ENCODE measurements at places on chromosomes 2 and 18.

DNA sequence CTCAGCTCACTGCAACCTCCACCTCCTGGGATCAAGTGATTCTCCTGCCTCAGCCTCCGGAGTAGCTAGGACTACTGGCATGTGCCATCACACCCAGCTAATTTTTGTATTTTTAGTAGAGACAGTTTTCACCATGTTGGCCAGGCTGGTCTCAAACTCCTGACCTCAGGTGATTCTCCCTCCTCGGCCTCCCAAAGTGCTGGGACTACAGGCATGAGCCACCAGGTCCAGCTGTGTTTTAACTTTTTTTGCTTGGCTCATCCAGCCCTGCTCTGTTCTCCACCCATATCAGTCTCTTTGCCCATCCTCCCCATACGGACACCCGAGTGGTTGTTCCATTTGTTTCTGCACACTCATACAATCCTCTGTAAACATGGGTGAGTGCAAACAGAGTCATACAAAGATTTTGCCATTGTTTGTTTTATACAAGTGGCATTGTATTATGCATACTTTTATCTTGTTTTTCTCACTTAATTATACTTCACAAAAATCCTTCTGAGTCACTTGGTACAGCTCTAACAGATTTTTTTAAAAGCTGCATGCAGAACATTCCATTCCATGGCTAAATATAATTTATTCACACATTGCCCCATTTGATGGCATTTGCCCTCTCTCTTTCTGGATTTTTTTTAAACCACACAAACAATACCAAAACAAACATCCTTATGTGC, 5.3 kb downstream of the APOB start:
- DNase-seq, result peak; percentile 71

DNA sequence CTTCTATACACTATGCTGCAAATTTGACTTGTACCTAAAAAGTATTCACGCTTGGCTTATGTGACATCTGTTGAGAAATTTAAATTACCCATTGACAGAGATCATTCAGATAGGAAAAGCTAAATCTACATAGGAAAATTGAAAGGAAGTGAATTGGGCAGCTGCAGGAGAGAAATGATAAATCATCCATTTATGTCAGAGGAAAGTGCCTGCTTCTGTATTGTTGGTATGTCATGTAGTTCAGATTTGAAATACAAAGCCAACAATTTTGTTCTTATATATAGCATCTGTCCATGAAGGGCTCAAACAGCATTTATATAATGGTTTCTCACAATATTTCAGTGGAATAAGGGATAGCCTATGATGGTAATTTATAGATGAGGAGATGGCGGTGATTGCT, 17.6 kb downstream of the LINC00305 start:
- no peak for DNase-seq

DNA sequence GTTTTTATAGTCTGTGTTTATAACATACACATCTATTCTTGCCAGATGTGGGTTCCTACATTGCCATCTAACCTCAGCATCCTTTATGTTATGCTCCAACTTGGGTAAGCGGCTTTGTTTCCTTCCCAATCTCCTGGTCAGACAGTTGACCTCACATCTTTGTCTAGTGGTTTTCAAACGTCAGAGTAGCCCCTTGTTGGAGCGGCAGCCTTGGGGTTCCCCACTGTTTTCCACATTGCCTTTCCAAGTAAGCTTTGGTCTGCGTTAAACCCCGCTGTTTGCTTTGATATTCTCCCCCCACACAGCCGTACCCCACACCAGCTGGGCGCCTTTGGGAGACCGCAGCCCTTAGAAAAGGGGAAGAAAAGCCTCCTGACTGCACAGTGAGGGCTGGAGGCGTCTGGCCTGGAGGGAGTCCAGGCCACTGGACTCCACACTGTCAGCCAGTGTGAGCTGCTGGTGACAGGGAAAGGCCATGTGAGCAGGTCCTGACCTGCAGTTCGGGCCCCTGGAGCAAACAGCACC, 83.3 kb downstream of the MALT1 start:
- no peak for DNase-seq

DNA sequence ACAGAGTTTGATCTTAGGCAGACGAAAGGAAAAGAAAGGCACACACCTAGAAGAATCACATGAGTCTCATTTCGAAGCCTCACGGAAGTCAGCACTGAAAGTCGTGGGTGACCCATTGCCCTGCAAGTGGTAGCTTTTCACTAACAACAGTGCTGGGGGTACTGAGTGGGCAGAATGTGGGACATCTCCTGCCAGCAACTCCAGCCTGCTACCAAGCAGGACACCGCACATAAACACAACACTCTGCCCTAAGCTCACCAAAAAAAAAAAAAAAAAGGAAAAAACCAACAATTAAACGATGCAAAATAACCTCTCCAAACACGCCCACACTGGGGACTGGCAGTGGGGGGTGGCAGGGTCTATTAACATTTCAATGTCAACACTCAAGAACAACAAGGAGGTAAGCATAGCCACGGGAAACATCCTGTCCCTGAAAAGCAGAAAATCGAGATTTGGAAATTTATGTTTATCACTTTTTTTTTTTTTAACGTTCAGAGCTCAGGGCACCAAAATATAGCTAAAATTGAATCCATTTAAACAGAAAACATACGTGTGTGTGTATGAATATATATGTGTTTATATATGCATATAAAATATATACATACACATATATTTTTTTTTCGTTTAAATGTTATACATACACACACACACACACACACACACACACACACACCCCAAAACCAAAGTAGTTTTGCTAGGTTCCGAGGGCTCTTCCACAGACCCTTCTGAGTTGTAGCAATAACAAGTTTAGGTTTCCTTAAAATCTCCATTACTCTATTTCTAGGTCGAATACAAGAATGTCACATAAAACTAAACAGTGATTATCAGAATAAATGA, 2.2 kb downstream of the INO80D start:
- no peak for DNase-seq

DNA sequence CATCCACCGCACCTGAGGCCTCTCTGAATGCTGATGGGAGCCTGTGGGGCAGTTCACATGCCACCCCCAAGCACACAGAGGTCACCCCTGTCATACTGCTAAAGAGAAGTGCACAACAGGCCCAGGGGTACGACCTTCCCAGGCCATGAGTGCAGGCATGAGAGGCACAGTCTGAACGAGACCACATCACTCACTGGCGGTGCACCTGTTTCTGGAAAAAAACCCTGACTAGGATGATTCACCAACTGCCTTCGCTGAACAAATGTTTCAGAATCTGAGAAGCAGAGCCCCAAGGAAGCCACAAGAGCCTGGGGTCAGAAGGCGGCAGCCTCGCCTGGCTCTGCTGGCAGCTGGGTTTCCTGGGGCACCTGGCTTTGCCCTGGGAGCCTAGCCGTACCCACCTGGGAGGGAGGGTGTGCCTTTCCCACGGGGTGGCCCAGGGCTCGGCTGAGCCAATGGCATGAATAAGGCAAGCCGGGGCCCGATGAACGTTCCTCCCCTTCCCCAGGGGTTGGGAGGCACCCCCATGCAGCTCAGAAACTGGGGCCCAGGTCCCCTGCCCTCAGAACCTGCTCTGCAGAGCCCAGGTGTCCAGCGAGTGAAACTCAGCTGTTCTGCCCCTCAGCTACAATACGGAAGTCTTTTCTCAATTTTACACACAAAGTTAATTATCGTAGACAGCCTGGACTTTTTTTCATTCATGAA, 73.8 kb downstream of the HDAC4 start:
- peak; percentile 57 for DNase-seq

GRCh38 chr18:79902640-79903039, 48.8 kb downstream of the SLC66A2 start:
- no peak for DNase-seq

DNA sequence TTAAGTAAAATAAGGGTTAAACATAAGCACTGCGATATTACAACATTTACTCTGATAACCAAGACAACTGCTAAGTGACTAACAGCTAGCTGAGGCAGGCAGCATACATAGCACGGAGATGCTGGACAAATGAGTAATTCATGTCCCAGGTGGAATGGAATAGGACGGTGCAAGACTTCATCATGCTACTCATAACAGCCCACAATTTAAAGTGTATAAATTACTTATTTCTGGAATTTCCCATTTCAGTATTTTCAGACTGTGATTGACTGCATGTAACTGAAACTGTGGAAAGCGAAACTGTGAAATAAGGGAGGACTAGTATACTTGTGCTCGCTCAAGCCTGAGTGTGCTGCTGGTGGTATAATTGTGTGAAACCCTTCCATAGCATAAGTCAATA, 12.9 kb downstream of the IER3IP1 start:
- DNase-seq, result no peak

DNA sequence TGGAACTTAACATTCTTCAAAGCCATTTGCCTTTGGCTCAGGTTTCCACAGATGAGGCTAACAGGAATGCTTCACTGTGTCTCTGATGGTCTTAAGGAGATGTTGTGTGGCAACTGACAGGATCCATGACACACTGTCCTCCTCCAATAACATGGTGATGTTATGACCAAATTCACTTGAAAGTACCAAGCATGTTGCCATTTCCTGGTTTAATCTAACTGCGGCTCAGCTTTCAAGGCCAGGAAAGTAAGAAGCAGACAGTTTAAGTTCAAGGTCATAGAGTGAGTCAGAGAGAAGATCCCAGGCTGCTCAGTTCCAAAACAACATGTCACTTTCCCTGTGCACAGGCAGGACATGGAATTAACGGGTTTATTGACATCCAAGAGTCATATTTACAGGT, 513.6 kb downstream of the STK39 start:
- DNase-seq, result no peak

DNA sequence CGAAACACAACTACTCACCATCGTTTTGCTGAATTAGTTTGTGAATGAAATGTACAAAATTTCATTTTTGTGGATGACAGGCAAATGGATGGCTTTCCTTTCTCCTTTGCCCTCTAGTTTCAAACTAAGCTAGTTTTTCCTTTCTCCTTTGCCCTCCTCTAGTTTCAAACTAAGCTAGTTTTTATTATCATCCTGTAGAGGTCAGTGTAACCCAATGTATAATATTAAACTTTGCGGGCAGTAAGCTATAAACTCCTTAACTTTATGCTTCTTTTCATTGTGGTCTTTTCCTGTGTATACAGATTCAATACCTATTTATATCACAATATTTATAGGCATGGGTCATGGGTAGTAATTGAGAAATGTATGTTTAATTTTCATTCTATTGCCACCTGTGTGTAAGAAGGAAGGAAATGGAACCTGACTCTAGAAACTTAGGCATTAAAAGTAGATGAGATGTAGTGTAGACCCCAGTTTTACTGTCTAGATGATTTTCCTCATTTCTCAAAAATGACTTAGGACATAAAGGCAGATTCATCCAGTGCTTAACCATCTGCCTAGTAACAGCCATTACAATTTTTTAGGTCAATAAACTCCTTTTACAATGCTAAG, 58.1 kb downstream of the MAP3K19 start:
- no peak for DNase-seq

DNA sequence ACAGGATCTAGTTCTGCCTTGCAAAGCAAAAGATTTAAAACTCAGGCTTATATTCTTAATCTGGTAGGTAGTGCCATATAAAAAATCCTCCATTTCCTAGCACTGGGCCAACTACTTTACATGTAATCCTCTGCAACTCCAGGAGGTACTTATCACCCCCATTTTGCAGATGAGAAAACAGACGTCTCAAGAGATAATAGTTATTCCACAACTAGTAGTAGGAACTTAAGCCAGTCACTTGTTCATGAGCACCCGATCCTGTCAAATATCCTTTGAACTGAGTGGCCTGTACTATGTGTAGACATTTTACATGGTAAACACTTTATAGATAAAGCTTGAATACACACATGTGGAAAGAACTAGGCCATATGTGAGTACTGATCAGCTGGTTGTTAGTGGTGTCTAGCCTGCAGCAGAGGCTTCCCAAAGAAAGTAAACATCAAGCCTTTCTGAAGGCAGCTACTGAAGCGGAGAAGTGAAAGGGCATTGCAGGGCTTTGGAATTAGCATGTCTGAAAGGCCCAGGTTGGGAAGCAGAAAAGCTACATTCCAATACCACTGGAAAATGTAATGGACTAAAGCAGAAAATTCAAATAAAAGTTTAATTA, 48.0 kb downstream of the NAB1 start:
- no peak for DNase-seq

- no peak for DNase-seq
These were observed 59.6 kb downstream of the SPIRE1 start for GRCh38 chr18:12598181-12598930.

DNA sequence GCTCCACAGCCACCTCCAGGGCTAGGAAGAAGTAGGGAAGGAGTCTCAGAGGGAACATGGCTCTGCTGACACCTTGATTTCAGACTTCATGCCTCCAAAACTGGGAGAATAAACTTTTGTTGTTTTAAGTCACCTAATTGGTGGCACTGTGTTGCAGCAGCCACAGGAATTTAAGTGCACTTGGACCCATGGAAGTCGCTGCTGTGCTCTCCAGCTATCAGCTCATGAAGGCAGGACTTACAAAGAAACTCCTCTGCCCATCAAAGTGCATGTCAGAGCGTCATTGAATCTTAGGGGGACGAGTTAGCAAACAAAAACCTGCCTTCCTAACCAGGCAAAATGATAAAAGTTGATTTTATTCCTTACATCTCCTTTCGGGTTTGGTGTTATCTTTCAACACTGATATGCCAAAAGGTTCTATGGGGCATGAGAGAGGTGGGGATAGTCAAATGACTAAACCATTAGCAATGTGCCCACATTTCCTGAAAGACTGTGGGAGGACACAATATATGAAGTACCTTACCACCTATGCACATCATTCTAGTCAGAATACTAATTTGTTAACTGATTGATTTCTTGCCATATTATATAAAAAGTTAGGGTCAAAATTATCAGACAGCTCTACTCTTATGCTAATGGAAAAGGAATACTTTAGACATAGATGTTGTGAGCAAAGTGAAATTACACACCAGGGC, 235.8 kb upstream of the TNP1 start:
- DNase-seq, result no peak

DNA sequence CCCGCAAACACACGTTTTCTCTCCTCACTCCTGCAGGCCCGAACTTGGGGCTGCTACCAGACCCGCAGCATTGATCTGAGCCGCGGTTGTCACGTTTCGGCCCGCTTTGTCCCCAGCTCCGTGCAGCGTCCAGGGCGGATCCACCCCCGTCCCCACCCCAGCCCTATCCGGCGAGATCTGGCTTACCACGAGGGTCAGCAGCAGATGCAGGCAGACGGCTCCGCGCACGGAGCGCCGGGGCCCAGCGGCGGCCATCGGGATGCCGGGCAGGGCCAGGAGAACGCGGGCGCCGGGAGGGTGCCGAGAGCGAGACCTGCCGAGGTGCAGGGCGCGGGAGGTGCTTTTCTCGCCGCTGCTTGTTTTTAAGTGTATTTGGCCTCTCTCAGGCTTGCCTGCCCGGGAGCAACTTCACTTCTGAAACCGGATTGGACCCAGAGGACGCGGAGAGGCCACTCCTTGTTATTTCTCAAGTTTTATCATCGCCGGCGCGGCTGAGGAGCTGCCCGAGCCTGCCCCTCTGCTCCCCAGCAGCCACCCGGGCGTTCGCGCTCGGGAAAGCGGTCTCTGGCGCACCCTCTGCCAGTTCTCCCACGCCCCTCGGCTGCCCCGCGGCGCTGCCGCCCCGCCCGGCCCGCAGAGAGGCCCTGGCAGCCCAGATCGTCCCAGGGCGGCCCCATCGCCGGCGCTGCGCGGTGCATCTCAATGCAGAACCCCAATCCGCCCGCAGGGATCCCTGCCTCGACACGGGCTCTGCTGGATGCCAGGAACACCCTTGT, at the start of gene DSC3:
DSC3 (minus strand) TSS at position 337 of the 776 bp plus-strand sequence; CDS start at position 255, 82 bp downstream.
- no peak for DNase-seq
